ENCODE measurements at places on chromosomes 12 and 14.
A peak's percentile ranks its signal among the peaks of the same experiment; 100 is the strongest.

DNA sequence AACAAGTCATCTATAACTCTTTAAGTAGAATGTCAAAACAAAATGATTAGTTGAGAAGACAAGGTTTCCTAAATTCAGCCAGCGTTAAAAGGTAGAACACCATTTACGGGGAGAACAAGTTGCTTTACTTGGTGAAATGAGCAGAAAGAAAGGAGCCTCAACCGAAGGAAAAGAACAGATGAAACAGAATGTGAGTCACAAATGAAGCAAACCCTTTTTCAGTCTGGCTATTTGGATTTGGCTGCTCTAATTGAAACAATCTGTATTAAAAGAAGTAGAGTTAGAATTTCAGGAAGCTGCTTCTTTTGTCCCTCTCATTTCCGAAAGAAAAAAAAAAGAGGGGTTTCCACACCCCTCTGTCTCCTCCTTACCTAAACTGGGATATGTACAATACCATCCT lies 34.6 kb downstream of the CEP128 start:
- DNase-seq: no peak

GRCh38 chr14:90676356-90676755 lies 139.9 kb downstream of the TTC7B start:
- no peak for DNase-seq

DNA sequence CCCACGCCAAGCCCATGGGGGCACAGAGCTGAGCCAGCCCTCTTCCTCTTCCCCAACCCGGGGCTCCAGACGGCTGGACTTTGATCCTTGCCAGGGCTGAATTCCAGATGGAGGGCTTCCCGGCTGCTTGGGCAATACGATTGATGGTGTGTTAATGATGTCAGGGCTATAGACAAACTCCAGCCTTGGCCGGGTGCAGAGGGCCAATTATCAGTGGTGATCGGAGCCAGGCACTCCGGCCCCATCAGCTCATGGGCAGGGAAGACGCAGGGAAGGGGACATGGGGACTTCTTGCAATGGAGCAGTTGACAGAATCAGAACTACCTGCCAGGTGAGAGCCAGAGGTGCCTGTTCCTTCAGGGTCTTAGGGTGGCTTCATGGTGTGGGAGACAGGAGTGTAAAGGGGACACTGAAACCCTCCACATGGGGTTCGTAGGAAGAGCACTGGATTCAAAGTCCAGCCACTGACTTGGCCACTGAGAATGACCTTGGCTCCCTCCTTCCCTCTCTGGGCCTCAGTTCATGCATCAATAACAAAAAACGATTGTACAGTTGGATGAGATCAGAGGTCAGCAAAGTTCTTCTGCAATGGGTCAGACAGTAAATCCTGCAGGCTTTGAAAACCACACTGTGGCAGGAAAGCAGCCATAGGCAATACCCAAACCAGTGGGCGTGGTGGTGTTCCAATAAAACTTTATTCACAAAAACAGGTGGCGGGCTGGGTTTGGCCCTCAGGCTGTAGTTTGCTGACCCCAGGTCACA lies 333.7 kb downstream of the MED13L start:
- no peak for DNase-seq

DNA sequence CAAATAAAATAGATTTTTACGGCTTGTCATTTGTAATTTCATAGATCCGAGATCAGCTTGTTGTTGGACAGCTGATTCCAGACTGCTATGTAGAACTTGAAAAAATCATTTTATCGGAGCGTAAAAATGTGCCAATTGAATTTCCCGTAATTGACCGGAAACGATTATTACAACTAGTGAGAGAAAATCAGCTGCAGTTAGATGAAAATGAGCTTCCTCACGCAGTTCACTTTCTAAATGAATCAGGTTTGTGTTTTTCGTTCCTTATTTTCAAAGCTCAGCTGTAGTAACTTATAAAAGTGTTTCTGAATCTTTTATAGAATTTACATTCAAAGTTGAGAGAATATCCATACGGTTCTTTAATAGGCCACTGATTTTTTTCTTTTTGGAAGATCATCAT lies 89.1 kb downstream of the LRRK2 start:
- no peak for DNase-seq

GRCh38 chr14:23068789-23069412 lies 11.6 kb upstream of the CDH24 start:
- peak; percentile 87 for DNase-seq

DNA sequence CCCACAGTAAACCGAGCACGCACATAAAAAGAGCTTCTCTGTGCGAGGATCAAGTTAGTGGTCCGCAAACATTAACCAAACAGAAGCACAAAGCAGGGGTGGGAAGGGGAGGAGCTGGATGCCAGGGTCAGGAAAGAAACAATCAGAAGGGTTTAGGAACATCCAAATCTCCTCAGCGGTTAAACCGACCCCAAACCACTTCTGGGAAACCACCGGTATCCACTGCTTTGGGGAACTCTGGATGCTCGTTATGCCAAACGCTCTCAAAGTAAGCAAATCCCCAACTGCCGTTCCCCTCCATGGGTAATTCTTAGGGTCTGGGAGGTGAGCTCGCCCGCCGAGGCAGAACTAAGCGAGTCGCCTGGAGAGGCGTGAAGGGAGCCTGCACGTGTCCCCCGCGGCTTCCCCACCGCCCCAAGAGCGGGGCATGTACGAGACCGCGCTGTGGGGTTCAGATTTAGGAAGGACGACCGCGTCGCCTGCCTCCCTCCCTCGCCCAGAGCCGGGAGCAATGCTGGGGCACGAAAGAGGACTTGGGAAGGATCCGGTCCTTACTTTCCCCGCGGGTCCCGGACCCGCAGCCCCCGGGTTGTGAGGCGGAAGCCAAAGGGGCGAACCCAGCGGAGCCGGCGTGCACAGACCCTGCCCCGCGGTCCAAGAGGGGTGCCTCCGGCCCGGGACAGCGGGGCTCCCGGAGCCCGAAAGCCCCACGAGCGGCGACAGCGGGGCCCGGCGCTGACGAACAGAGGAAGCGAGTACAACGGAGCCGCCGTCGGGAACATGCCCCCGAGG lies 711 bp downstream of the SBNO1 start:
- DNase-seq: peak; percentile 22

DNA sequence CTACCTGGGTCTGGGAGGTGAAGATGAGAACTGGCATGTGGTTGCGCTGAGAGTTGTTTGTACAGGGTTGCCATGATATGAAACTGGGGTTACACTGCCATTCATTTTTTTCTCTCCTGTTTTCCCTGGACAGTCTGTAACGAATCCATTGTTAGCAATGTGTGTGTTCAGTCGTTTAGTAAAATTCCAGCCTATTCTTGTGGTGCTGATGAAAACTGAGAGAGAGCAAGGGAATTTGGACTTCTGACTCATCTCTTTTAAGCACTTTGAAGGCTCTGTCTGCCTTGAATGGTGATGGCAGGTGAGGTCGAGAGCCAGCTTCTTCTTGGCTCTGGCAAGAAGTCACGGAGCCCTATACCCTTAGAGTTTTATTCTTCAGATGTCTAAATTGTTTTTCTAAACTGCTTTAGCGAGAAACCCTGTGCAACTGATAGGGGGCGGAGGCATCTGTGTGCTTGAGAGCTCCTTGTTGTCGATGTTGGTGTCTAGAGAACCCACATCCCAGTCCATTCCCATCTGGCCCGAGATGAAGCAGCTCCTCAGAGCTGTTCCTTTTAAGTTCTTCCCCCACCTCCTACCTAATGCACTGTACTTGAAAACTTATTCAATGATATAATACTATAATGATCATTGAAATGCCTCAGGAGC lies 204.4 kb downstream of the TMX1 start:
- DNase-seq: no peak

DNA sequence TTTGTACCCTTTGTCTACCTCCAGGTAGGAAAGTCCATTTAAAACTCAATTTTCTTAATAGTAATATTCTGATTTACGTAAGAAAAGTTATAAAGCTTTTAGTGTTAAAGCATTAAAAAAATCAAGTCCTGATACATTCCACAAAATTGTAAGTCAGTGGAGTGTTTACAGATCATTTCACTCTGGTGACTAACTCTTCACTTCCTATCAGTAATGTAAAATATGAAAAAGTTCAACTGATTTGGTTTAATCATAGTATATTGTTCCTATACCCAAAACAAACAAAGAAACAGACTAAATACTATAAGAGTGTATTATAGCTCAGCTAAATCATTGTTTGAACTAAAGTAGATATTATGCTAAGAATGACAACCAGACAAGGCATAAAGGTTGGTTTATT lies 85.9 kb downstream of the VEZT start:
- DNase-seq: no peak

DNA sequence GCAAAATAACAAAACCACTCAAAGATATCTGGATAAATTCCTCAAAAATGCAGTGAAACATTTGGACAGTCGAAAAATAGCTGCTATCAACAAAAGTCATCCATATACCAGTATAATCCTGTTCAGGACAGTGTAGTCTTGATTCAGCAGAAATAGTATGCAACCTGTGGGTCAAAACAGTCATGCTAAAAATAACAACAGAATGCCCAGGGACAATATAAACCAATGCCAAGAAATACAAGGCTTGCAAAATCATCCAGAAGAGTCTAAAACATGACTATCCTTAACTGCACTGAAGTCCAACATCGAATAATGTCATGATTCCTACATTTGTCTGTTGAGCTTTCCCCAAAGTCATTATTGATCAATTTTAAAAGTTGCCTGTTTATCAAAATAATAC lies 425.9 kb downstream of the FSCB start:
- no peak for DNase-seq

GRCh38 chr14:85533861-85534291 lies 3.9 kb downstream of the FLRT2 start:
- DNase-seq: peak; percentile 30

GRCh38 chr12:99915251-99916082 lies 69.3 kb downstream of the ANKS1B start:
- DNase-seq: no peak

DNA sequence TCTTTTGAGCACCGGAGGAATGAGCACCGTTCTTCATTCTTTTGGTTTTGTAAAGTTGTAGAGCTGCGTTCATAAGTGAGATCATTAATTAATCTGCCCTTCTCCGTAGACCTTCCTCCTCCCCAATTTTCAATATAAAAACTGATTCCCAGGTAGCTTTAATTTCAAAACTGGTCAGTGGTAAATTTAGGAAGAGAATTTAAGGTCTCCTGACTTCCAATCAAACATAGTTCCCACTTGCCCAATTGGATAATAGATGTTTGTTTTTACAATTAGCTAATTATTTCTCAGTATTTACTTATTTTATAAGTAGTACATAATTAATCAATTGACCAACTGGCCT lies 27.2 kb upstream of the YBX3 start:
- no peak for DNase-seq

DNA sequence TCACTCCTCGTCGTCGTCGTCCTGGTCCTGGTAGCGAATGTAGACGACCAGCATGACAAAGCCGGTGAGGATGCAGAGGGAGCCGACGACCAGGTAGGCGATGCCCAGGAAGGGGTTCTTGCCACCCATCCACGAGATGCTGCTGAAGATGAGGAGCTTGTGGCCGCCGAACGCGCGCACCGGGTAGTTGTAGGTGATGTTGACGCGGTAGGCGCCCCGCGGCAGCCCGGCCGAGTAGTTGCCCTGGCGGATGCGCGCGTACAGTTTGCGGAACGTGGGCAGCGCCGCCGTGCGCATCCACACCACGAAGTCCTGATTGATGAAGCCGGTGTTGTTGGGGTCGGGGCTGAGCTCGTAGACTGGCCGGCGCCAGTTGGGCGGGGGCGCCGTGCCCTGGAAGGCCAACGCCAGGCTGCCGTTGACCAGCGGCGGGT lies 1.0 kb downstream of the TMEM30B start:
- DNase-seq: peak; percentile 11

GRCh38 chr14:76259029-76259735 lies 107.5 kb downstream of the GPATCH2L start:
- no peak for DNase-seq

DNA sequence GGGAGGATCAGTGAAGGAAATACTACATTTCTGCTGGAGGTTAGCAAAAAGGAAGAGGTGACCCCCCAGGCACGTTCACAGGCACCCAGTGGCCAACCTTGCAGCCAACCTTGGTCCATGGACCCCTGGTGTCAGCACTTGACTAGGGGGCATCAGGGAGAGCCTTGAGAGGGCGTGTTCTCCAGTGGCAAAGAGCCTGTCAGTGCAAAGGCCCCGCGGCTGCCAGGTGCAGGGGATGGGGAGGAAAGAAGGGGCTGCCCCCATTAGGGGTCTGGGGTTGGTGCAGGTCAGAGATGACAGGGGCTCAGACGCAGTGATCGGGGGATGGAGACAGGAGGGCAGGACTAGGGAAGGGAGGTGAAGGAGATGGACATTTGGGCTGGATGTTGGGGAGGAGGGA lies 22.7 kb upstream of the ULK1 start:
- DNase-seq: no peak

- DNase-seq: no peak
Observed at GRCh38 chr12:15130541-15130940, 90.7 kb downstream of the RERG start.

DNA sequence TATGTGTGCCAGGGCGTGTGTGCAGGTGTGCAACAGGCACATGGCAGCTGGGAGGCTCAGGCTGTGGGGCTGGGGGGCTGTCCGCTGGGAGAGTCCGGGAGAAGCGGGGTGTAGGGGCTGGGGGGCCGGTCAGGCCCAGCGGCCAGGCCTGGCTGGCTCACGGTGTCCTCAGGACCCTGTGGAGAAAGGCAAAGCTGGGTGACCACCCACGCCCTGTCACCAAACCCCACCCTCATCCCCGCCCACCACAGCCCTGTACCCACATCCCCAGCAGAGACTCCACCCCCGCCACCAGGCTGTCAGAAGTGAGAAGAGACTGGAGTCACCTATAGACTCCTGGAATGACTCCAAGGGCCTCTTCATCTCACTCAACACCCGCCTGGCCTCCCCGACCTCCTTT lies 85.3 kb downstream of the SCARB1 start:
- no peak for DNase-seq

GRCh38 chr14:23861666-23862065 lies 91.9 kb upstream of the DHRS4 start:
- no peak for DNase-seq

DNA sequence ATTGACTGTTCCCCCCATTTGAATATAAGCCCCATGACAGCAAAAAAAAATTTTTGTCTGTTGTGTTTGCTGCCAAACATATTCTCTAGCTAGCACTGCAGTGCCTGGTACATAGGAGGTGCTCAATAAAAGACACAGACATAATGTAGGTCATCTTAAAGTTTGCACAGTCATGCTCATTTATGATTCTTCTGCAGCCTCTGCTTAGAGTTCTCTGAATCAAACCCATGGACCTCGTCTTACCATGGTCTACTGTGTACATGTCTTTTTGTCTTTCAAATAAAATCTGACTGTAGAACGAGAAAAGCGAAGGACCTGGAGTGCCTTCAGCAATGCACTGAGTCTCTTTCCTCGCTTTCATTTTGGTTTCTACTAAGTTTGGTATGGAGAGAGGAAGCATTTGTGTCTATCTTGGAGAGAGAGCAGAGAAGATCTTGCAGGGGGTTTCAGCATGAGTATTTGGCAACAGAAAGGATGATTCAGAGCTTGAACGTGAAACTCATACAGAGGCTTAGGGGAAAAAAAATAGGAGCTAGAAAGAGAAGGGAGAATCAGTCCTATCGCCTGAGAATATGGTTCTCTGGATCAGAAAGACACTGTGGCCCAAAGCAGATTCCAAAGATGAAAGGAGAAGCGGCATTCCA lies 38.8 kb upstream of the TMCC3 start:
- no peak for DNase-seq

All from endothelial cell (in vitro differentiated cells).